MG63 (cell line): ENCODE measurements at places on chromosomes 5 and 9. TPM values are rescaled to one million over a fixed set of nuclear protein-coding genes. Genes with fewer than 3 reads are reported as not detected.

DNA sequence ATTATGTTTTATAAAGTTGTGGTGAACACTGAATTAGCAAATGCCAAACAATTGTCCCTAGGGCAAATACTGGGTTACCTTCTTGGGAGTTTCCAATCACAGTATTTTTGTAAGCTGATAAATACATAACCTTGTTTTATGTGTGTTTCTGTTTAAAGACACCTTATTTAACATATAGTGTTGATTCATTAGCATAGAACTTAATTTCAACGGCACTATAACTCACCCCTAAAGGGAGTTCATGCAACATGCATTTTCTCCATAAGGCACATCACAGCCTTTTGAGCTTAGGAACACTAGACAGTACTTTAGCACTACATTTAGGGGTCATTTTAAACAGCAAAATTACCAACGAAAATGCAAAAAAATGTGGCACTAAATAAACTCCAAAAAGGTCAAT, 74.2 kb upstream of the TYRP1 start:
- no peak for DNase-seq

DNA sequence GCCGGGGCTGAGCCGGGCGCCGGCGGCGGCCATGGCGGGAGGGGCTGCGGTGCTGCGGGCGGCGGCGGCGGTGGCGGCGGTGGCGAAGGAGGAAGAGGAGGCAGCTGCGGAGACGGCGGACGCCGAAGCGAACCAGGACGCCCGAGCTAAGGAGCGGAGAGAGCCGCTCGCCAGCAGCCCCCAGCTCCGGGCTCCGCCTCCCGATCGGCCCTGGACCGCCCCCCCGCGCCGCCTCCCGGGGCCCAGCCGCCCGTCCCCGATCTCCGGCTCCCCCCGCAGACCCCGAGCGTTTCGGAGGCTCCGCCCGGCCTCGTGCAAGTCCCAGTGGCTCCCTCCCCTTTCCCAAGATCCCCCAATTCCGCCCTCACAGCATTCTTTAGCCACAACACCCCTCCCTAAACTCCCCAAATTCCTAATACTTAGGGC, at the start of gene ASTN2:
TSS of gene ASTN2 (minus strand) at position 152 of the 426 bp plus-strand sequence. CDS start at position 33, 119 bp downstream.
- DNase-seq, result peak; percentile 14

- no peak for DNase-seq
Observed at GRCh38 chr5:93601802-93602155, 18.8 kb downstream of the NR2F1 start.

DNA sequence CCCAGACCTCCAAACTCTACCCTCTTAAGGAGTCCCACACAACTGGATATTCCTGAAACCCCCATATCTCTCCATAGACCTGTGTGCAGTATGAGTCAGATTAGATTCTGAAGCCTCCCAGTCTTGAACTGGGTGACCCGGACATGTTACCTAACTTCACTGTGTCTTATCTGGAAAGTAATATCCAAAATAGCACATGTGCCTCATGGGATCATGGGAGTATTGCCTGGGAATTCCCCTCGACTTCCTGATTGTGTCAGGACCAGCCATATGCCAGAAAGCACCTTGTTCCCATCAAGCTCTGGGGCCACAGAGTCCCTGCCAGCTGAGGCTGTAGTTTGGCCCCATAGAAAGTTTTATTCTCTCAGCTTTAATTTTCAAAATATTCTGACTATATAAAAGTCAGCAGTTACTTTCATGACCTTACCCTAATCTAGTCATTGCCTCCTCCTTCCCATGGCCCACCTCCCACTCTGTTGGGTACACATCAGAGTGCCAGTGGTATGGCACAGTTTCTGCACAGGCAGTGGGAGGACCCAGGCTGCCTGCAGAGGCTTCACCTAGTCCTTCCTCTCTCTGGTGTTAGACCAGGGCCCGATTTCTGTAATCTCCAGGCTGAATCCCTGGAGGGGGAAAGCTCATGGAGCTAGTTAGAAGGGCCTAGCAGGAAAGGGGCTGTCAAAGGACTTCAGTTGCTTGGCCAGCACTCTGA, 19.5 kb upstream of the B4GALT1 start:
- DNase-seq, result no peak

DNA sequence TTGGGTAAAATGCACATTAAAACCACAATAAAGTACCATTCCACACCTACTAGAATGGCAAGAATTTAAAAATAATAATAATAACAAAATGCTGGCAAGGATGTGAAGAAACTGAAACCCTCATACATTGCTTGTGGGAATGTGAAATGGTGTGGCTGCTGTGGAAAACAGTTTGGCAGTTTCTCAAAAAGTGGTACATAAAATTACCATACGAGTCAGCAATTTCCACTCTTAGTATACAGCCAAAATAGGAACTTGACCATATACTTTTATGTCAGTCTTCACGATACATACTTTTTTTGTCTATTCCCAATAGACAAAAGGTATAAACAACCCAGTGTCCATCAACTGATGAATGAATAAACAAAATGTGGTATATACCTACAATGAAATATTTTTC, 15.6 kb downstream of the FKBP15 start:
- no peak for DNase-seq

GRCh38 chr5:162711244-162711643, 643.7 kb downstream of the GABRG2 start:
- DNase-seq, result no peak

DNA sequence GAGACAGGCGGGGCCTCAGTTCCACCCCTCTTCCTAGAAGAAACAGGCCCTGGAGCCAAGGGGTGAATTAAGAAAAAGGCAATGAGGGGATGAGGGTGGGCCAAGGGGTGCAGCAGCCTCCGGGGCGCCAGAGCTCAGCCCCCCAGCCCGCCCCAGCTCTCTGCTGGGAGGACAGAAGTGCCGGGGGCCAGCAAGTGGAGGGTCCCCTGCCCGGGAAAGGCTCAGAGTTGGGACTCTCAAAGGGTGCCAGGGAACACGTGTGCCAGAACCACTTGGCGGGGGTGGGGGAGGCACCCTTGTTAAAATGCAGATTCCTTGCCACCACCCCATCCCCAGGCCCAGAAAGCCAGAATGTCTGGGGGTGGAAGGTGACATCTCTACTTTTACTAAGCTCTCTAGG, 67.6 kb upstream of the BARHL1 start:
- no peak for DNase-seq

- no peak for DNase-seq
Observed at GRCh38 chr5:2919310-2920018, 168.0 kb upstream of the IRX2 start.

DNA sequence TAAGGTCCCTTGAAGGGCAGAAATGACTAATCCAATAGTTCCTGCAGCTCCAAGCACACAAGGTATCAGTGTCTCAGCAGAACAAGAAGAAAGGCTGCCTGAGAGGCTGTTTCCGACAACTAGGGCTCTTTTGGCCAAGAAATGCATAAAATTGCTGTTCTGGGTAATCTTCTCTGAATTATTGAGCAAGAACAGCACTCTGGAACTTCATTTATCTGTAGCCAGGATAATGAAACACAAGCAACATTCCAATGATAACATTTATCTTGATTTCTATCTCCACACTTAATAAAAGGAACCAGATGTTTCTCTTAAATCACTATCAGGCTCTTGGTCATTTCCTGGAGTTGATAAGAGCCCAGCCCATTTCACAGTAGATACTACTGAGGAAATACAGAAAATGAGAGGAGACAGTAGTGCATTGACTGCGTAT, 17.0 kb upstream of the AUH start:
- DNase-seq, result no peak

DNA sequence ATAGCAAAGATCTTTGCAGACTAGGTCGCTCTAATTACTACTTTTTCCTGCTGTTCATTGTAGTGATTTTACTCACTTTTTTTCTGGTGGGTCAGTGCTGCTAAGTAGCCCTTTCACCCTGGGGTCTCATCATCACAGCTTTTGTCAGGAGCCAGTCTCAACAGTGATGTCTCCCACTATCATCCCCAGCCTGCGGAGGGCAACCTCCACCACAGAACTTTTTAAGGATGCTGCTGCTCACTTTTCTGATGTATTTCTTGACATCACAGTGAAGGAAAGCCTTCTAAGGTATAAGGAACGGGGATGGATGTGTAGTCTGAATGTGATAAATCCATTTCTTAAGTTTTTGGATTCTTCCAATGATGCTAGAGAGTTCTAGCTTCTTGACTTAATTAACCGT, 242.5 kb upstream of the RIOK2 start:
- no peak for DNase-seq

DNA sequence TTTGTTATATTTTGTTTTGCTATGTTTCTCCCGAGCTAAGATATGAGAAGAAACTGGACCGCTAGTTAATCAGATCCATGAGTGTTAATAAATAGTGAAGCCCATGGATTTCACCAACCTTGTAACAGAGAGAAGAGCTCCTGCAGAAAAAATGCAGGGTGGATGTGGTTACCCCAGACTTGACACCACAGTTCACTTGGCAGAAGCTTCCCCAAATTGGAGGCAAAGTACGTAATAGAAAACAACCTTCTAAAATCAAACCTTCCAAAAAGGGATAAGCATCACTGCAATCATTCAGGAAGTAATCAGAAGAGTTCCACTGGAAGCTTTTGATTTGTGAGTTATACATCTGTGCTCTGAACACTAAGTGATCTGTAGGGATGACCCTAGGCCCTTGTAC, 267.5 kb downstream of the ACTL7B start:
- no peak for DNase-seq

DNA sequence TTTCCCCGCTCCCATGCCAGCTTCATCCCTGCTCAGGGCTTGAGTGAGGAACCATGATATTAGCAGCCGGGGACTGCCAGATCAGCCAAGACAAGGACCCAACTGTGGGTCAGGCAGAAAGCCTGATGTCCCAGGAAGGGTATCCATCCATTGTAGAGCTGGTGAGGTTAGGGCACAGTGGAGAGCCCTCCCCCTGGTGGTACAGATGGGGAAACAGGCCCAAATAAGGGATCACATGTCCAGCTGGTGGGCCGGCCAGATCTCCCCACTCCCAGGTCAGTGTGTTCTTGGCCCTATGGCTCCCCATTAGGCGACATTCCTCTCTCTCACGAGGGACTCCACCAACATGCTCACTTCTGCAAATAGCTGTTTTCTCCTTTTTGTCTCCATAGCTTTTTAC, 9.0 kb downstream of the CDX1 start:
- DNase-seq, result peak; percentile 52

Gene STK32A
- not detected in 2 replicates for total RNA-seq

Gene PTBP3
- 16.3 and 20.7 TPM in 2 replicates for total RNA-seq

Gene FBXL7
- total RNA-seq, result 9.4 and 17.9 TPM in 2 replicates
